ENCODE measurements at places on chromosomes 2 and 18.
A peak's percentile ranks its signal among the peaks of the same experiment; 100 is the strongest.

GRCh38 chr2:170462433-170463205 is 252.5 kb upstream of the SP5 start:
- no peak for DNase-seq

DNA sequence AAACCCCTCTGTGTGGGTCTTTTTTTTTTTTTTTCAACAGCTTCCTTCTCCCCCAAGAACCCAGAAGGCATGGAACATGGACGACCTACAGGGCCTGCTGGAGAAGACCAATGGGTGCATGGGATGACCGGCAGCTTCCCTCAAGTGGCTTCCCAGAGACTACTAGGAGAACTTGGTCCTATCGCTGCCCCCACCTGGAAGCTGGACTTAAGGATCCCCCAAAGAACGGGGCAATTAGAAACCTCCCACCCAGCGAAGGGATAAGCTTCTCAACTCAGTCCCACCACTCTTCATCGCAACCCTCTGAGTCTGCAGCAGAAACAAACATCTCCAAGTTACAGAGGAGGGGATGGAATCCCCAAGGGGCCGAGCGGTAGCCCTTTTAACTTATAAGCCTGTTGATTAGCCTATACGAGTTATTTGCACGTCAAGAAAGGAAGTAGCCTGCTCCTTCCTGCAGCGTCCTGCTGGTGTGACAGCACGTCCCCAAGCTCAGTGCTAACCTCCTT is 1.4 kb downstream of the ACTR1B start:
- no peak for DNase-seq

DNA sequence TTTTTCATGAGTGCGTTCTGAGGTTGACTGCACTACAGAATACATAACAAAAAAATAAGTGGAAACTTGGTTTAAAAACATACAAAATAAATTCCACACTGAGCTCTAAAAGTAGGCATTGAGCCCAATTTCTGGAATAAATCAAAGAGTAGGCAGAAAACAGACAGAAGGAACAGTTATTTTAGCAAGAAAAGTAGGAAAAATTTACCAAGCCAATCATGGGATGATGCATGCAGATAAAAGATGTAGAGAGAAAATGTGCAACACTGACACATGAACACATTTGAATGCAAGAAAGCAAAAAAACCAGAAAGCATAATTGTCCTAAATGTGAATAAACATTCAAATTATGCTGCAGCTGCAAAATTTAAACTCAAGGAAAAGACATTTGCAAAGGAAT is 308.3 kb downstream of the DLGAP1 start:
- DNase-seq, result no peak

DNA sequence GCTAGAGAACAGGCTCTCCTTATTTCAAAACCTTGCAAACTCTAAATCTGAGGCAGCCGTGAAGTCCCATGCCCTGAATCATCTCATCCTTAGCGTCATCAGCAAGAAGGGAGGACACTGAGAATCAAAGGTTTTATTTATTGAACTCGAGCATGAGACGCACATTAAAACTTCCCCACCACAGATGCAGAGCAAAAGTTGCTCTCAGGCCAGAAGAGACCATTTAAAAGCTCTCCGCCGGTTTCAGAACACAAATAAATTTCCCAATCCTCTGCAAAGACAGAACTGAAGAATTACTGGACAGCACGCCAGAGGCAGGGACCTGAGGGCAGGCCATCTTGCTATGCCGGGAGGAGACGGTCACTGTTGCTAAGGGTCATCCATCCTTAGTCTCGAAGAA is 1.3 kb downstream of the AMMECR1L start:
- DNase-seq, result no peak

- no peak for DNase-seq
Observed at GRCh38 chr2:41207578-41207977, 755.7 kb upstream of the SLC8A1 start.

- no peak for DNase-seq
Observed at GRCh38 chr2:239313776-239314175, 87.0 kb downstream of the HDAC4 start.

GRCh38 chr2:133579274-133579673 is 11.0 kb upstream of the NCKAP5 start:
- no peak for DNase-seq

DNA sequence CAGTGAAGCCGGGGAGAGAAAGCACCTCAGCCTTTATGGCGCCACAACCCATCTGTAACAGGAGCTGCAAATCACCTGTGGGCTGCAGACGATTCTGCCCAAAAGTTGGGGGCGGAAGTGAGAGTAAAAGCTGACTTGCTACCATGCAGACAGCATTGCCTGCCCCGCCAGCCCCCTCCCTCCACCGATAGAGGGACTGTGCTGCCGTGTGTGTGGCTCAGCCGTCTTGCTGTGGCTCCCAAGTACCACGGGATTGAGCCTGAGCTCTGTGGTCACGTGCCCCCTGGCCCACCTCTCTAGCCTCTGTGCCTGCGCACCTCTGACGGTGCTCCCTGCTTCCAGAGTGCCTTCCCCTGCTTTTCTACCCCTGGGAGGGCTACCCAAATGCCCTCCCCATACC is 79.6 kb downstream of the GLI2 start:
- DNase-seq, result no peak

GRCh38 chr18:44687421-44687820 is 6.7 kb downstream of the SETBP1 start:
- no peak for DNase-seq

- no peak for DNase-seq
Observed at GRCh38 chr18:58139459-58140386, 95.7 kb downstream of the NEDD4L start.

DNA sequence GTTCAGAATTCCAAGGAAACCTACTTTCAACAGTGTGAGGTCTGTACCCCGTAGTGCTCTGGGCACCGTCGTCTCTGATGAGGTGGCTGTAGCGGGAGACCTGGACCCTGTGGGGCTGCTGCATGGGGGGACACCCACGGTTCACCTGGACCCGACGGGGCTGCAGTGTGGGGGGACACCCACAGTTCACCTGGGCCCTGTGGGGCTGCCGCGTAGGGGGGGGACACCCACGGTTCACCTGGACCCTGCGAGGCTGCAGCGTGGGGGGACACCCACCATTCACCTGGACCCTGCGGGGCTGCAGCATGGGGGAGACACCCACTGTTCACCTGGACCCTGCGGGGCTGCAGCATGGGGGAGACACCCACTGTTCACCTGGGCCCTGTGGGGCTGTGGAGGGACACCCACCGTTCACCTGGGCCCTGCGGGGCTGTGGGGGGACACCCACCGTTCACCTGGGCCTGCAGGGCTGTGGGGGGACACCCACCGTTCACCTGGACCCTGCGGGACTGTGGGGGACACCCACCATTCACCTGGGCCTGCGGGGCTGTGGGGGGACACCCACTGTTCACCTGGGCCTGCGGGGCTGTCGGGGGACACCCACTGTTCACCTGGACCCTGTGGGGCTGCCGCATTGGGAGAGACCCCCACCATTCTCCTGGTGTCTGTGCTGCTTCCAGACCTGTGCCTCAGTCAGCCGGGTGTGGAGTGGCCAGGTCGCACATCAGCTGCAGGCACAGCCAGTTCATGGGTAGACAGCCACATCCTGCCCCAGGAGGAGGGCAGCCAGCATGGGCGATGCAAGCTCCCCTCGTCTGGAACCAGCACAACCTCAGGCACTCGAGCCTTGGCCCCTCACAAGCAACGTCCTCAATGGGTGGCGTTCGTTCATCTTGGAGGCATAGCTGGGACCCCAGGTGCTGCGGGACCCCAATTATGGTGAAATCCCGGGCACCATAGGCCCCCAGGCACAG is 114.5 kb downstream of the TMEM18 start:
- no peak for DNase-seq

- DNase-seq, result no peak
Observed at GRCh38 chr2:75798569-75798968, 87.9 kb upstream of the GCFC2 start.

DNA sequence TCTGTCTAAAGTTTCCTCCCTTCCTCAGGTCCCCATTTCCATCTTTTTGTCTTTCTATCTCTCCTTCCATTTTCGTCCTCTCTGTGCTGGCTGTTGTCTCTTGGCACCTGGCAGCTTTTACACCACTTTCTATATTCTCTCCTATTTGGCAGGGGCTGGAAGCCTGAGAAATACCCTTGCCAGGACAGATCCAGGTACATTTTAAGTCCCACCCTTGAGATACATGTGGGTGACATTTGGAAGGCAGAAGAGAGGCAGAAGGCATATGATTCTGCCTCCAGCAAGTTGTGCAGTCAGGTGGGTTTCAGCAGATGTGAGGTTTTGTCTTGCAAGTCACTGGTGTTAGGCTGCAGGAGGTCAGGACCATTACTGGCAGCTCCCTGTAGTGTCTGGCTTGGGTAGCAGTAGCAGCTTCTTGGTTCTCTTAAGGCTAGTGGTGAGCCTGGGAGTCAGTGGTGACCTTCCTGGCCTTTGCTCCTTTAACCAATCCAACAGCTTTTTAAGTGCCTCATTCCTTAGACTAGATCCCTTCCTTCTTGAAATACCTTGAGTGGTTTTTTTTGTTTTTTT is 90.1 kb downstream of the CAPN13 start:
- DNase-seq, result no peak

DNA sequence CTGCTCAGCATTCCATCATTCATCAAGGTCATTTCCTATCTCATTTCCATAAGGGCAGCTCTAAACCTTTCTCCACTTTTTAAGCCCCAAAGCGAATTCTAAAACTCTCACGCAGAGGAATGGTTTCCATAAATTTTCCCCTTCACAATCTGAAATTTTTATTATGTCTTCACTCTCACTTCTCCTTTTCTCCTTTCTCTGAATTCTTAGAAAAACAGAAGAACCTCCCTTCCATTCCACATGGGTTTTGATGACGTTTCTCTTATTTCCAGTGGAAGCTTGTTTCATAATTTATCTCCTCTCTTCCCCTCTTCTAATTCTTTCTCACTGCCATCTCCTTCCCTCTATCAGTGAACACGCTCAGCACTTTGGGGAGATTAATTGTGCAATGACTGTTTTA is 97.3 kb downstream of the SPATS2L start:
- DNase-seq, result no peak

DNA sequence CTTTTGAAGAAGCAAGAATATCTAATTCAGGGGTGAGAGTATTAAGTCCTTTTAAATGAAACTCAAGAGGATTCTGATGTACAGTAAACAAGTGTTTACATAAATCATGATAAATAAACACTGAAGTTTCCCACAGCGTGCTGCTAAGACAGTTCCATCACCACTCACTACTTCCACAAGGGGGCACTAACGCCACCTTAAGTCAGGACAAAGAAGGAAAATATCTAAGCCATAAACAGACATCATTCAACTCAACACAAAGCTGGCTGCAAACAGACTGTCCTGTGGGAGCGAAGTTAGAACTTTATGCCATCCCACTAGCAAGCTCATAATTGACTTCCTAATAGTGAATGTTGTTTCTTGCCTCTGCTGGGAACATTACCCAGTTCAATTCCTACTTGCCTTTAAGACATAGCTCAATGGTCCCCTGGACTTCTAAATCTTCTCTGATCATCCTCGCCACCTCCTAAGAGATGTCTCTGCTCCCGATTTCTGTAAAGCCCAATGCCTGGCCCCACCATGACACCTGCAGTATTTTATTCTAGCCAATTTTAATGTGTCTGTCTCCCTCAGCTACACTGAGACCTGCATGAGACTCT is 36.5 kb downstream of the MRPL44 start:
- DNase-seq, result peak; percentile 58

GRCh38 chr2:181454686-181455450 is 2.3 kb upstream of the ITGA4 start:
- no peak for DNase-seq

DNA sequence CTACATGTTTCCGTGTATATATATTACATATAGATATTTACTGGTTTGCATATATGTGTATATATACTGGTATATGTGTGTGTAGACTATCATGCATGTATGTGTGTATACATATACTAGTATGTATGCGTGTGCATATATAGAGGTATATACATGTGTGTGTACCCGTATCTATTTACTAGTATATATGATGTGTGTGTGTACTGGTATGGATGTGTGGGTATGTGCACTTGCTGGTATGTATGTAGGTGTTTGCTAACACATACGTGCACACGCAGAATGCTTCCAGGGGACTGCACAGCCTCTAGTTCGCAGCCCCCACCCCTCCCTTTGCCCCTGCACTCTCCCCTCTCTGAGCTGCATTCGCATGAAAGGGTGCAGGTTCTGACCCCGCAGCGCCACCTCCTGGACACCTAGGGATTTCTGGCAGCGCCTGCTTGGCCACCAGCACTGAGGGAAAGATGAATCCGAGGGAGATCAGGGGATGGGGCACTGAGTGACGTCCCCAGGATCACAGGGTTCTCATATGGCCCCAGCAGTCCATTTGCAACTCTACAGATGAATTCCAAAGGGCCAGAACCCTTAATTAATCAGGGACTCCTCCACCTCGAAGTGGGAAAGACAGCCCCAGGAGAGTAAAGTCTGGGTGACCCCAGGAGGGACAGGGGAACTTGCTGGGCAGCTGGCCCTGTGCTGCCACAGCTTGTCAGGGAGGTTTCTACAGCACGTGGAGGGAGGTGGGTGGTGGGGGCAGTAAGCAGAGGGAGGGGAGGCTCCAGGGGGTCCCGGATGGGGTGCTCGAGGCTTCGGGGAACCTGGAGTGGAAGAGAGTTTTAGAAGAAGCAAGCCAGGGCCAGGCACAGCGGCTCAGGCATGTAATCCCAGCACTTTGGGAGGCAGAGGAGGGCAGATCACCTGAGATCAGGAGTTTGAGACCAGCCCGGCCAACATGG is 66.8 kb upstream of the ASAP2 start:
- DNase-seq, result peak; percentile 89

GRCh38 chr18:51121597-51121857 is 76.0 kb downstream of the MEX3C start:
- no peak for DNase-seq

- peak; percentile 61 for DNase-seq
Observed at GRCh38 chr2:85470850-85471800, 52.6 kb downstream of the SH2D6 start.

DNA sequence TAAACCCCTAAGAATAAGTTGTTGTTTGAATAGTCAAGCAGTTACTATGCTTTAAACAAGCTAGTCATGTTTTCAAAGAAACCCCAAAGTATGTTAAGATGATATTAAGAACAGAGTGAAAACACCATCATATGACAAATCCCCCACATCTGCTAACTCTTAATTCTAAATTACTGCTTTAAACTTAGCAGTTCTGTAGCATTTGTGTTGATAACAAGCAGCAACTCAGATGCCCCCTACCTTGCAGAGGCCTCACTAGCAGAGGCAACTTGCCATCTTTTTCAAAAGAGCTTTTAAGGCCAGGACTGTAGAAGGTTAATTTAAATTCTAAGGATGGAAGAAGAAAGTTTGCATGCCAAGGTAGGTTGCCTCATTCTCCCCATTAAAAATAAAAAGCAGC is 376.2 kb downstream of the SETBP1 start:
- no peak for DNase-seq

All from ELF-1 (cell line).